Heart left ventricle (tissue), 16 donors: ENCODE measurements at places on chromosomes 11 and 22. TPM values are rescaled to one million over a fixed set of nuclear protein-coding genes. Genes with fewer than 3 reads are reported as not detected.

TPBGL gene
- total RNA-seq, result not detected

GRCh38 chr11:46554213-46555147 lies 39.3 kb downstream of the AMBRA1 start:
- H3K4me1 ChIP-seq, result peaks cover 39% of the 10 kb centered on the region
- H3K27ac ChIP-seq, result peak overlapping the region; percentile 52
- no peak for DNase-seq
- no peak overlapping the region for H3K4me3 ChIP-seq

DNA sequence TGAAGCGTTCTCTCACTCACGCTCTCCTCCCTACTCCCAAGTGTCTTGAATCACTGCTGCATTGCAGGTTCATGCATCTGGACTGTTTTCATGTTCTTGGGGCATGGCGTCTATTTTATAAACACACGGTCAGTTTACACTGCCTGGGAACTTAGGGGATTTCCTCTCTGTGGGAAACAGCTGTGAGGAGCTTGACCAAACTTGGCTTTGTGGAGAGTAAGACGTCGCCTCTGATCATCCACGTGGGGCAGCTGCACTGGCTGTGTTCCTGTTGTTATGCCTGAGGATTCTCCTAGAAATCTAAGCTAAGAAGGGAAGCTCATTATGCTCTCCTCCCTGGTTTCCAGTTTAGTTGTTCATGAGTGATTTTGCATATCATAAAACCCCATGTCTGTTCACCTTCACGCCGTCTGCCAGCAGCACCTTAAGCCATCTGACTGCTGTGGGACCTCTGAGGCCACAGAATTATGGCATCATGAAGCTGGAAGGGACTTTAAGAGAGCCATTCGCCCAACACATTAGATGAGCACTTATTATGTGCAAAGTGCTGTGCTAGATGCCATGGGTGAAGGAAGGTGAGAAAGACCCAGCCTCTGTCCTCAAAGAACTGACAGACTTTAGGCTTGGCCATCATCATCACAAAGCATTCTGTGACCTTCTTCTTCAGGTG lies 38.8 kb upstream of the POU2AF1 start:
- H3K4me3 ChIP-seq, result no peak overlapping the region
- peaks cover 6% of the 10 kb centered on the region for H3K4me1 ChIP-seq
- no peaks in the 10 kb centered on the region for H3K36me3 ChIP-seq

KBTBD4 gene
- 16.3 TPM for total RNA-seq

DNA sequence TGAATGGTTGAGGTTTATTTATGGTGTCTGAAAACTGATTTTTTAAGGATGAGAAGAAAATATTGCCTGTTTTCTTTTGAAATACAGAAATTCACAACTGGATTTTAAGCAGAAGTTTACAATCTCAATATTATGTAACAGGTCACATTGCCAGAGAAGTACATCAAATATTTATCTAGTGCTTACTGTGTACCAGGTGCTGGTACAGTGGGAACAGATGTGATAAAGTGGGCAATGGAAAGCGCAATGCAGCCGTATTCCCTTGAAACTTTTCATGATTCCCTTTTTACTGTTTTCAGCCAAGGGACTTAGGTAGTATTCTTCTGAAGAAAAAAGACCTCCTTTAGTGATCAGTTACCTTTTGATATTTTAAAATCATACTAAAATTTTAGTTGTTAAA lies 49.6 kb downstream of the TTC17 start:
- H3K27me3 ChIP-seq, result no peaks in the 10 kb centered on the region
- H3K36me3 ChIP-seq, result peaks cover 93% of the 10 kb centered on the region
- H3K4me1 ChIP-seq, result no peaks in the 10 kb centered on the region
- no peak for DNase-seq
- H3K27ac ChIP-seq, result no peak overlapping the region

MYO7A gene
- 2.7 TPM for total RNA-seq

GRCh38 chr22:24181088-24181995 lies at the start of gene SUSD2:
SUSD2 (plus strand) TSS chr22:24181487; CDS start chr22:24181520, 33 bp downstream.
- no peak for DNase-seq
- no peak within 1 kb of the TSS for H3K4me3 ChIP-seq
- peak within 1 kb of the TSS; percentile 32 for H3K27ac ChIP-seq
- no peaks in the 10 kb centered on the region for H3K36me3 ChIP-seq
- no peaks in the 10 kb centered on the region for H3K27me3 ChIP-seq
- peaks cover 35% of the 10 kb centered on the region for H3K4me1 ChIP-seq

- no peak overlapping the region for H3K4me3 ChIP-seq
- no peaks in the 10 kb centered on the region for H3K36me3 ChIP-seq
- no peaks in the 10 kb centered on the region for H3K27me3 ChIP-seq
- peak overlapping the region; percentile 76 for H3K27ac ChIP-seq
- H3K4me1 ChIP-seq, result peaks cover 63% of the 10 kb centered on the region
Observed at GRCh38 chr11:12434325-12434654, 56.9 kb downstream of the PARVA start.

- H3K4me1 ChIP-seq, result no peaks in the 10 kb centered on the region
- no peak overlapping the region for H3K4me3 ChIP-seq
- H3K27ac ChIP-seq, result no peak overlapping the region
- H3K27me3 ChIP-seq, result no peaks in the 10 kb centered on the region
- H3K36me3 ChIP-seq, result peaks cover 16% of the 10 kb centered on the region
Observed at GRCh38 chr11:59573216-59573615, 42.4 kb downstream of the OSBP start.

DNA sequence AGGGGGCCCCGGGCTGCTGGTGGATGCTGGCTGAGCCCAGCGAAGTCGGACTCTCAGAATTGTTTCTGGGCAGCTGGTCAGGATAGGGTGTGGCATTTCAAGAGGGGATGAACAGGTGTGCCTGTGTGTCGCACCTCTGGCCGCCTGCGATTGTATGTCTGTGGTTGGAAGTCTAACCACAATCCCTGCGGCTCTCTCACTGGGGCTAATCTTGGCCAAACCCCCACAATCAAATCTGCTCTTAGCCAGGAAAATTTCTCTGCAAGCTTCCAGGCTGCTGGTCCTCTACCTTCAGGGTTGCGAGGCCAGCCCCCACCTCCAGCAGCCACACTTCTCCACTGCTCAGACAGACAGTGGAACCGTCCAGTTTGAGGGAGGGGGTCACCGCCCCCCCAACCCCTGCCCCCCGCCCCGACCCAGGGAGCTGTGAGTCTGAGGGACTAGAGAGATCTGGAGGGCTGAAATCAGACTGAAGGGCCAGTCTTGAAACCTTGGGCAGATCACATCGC lies 953 bp downstream of the ATG16L2 start:
- no peaks in the 10 kb centered on the region for H3K27me3 ChIP-seq
- H3K36me3 ChIP-seq, result peaks cover 26% of the 10 kb centered on the region
- peak overlapping the region; percentile 94 for H3K27ac ChIP-seq
- H3K4me1 ChIP-seq, result peaks cover 52% of the 10 kb centered on the region
- H3K4me3 ChIP-seq, result peak overlapping the region; percentile 91

GRCh38 chr11:72726266-72727220 lies 25.7 kb downstream of the ARAP1 start:
- no peaks in the 10 kb centered on the region for H3K27me3 ChIP-seq
- no peaks in the 10 kb centered on the region for H3K36me3 ChIP-seq
- H3K4me1 ChIP-seq, result peaks cover 22% of the 10 kb centered on the region
- no peak overlapping the region for H3K4me3 ChIP-seq
- peak; percentile 67 for DNase-seq
- no peak overlapping the region for H3K27ac ChIP-seq

DNA sequence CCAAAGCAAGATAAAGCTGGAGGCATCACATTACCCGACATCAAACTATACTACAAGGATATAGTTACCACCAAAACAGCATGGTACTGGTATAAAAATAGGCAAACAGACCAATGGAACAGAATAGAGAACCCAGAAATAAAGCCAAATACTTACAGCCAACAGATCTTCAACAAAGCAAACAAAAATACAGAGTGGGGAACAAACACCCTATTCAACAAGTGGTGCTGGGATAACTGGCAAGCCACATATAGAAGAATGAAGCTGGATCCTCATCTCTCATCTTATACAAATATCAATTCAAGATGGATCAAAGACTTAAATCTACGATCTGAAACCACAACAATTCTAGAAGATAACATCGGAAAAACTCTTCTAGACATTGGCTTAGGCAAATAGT lies 50.0 kb upstream of the CLTCL1 start:
- DNase-seq, result no peak
- no peak overlapping the region for H3K4me3 ChIP-seq
- no peaks in the 10 kb centered on the region for H3K27me3 ChIP-seq
- H3K36me3 ChIP-seq, result peaks cover 22% of the 10 kb centered on the region

- no peaks in the 10 kb centered on the region for H3K36me3 ChIP-seq
- no peak for DNase-seq
- no peak overlapping the region for H3K27ac ChIP-seq
- no peaks in the 10 kb centered on the region for H3K4me1 ChIP-seq
- no peak overlapping the region for H3K4me3 ChIP-seq
- no peaks in the 10 kb centered on the region for H3K27me3 ChIP-seq
Observed at GRCh38 chr11:91608677-91609076, 615.9 kb upstream of the FAT3 start.

GSTT2B gene
- 0.81 TPM for total RNA-seq

GRCh38 chr11:44367452-44367851 lies 57.5 kb upstream of the ALX4 start:
- H3K27ac ChIP-seq, result no peak overlapping the region
- H3K36me3 ChIP-seq, result no peaks in the 10 kb centered on the region
- no peaks in the 10 kb centered on the region for H3K27me3 ChIP-seq
- no peak for DNase-seq

GRCh38 chr22:17633217-17633997 lies 4.9 kb upstream of the ATP6V1E1 start:
- no peaks in the 10 kb centered on the region for H3K36me3 ChIP-seq
- no peaks in the 10 kb centered on the region for H3K27me3 ChIP-seq

TTC28 gene
- total RNA-seq, result 17.0 TPM

RPUSD4 gene
- total RNA-seq, result 38.3 TPM

MPPED2 gene
- total RNA-seq, result 5.2 TPM

GRCh38 chr22:38135133-38135706 lies 24.7 kb upstream of the BAIAP2L2 start:
- H3K27ac ChIP-seq, result no peak overlapping the region
- no peaks in the 10 kb centered on the region for H3K27me3 ChIP-seq
- DNase-seq, result no peak

CREB3L1 gene
- 25.4 TPM for total RNA-seq

GRCh38 chr11:31652528-31652927 lies 143.0 kb downstream of the ELP4 start:
- peaks cover 5% of the 10 kb centered on the region for H3K36me3 ChIP-seq
- H3K4me3 ChIP-seq, result no peak overlapping the region
- DNase-seq, result no peak
- no peak overlapping the region for H3K27ac ChIP-seq

CABP7 gene
- not detected for total RNA-seq

DNA sequence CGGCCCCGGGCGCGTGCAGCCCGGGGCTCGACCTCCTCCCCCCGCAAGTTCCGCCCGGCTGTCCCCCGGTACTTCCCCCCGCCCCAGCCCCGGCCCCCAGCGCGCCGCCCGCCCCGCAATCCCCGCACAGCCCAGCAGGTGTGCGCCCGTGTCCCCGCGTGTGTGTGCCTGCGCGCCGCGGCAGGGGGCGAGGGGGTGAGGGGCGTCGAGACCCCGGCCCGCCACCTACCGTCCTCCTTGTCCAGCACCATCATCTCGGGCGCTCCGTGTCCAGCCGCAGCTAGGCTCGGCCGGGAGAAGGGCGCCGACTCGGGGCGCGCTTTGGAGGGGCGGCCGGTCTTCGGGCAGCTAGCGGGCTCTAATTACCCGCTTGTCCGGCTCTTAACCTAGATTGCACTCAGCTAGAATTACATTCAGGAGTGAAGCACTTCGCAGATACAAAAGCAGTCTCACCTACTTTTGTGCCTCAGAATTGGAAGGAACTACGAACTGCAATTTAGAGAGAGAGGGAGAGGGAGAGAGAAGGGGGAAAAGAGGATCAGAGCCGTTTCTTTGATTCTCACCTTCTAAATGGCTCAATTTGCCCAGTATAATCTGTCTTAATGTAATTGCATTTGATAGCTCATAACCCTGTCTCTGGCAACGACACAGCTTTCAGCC lies 439 bp downstream of the LMO1 start:
- no peaks in the 10 kb centered on the region for H3K36me3 ChIP-seq
- peaks cover 57% of the 10 kb centered on the region for H3K27me3 ChIP-seq
- peaks cover 27% of the 10 kb centered on the region for H3K4me1 ChIP-seq
- H3K27ac ChIP-seq, result no peak overlapping the region

MRGPRX1 gene
- total RNA-seq, result not detected

DNA sequence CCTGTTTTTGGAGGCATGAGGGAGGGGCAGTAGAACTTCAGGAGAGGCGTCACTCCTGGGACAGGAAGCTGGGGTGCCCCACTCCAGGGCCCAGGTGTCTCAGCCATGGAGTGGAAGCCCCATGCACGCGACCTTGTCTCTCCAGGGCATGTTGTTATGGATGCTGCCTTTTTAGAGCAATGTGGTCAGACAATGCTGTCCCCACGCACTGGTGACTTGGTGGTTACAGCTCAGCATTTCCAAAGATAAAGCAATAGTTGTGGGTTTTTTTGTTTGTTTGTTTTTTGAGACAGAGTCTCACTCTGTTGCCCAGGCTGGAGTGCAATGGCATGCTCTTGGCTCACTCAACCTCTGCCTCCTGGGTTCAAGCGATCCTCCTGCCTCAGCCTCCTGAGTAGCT lies 22.3 kb downstream of the EIF4G2 start:
- H3K4me1 ChIP-seq, result peaks cover 14% of the 10 kb centered on the region
- no peaks in the 10 kb centered on the region for H3K27me3 ChIP-seq
- no peak overlapping the region for H3K4me3 ChIP-seq
- no peak overlapping the region for H3K27ac ChIP-seq
- no peaks in the 10 kb centered on the region for H3K36me3 ChIP-seq

DNA sequence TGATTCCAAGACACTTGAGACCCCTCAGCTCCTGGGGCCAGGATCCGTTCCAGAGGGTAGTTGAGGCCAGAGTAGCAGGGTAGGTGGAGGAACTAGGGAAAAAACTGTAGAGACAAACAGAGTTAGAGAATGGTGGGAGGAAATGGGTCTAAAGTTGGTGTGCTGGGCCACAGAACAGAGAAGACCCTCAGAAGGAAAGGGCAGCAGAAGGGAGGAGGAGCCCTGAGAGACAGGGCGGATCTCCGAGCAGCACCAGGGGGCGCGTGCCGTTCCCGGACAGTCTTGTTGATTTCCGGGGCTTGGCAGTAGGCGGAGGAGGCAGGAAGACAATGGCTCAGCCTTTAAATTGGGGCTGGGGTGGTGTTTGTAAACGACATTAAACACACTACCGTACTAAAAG lies 2.4 kb upstream of the CECR2 start:
- peaks cover 11% of the 10 kb centered on the region for H3K27me3 ChIP-seq
- no peak overlapping the region for H3K4me3 ChIP-seq
- DNase-seq, result peak; percentile 40
- no peaks in the 10 kb centered on the region for H3K4me1 ChIP-seq

P2RY6 gene
- total RNA-seq, result 1.3 TPM

- H3K27me3 ChIP-seq, result no peaks in the 10 kb centered on the region
- no peak for DNase-seq
- no peaks in the 10 kb centered on the region for H3K4me1 ChIP-seq
- no peak overlapping the region for H3K27ac ChIP-seq
- no peak overlapping the region for H3K4me3 ChIP-seq
Observed at GRCh38 chr11:68976095-68976494, 4.7 kb downstream of the MRGPRD start.

GRCh38 chr11:2207773-2208621 lies 36.4 kb upstream of the TH start:
- H3K27me3 ChIP-seq, result no peaks in the 10 kb centered on the region
- DNase-seq, result peak; percentile 46
- no peak overlapping the region for H3K27ac ChIP-seq
- H3K4me1 ChIP-seq, result no peaks in the 10 kb centered on the region
- H3K36me3 ChIP-seq, result no peaks in the 10 kb centered on the region
- H3K4me3 ChIP-seq, result no peak overlapping the region
